ENCODE measurements at places on chromosomes 13 and 19.
A peak's percentile ranks its signal among the peaks of the same experiment; 100 is the strongest.

- no peak for DNase-seq
These were observed 4.7 kb downstream of the ERF start for GRCh38 chr19:42250183-42250665.

- peak; percentile 42 for DNase-seq
These were observed 302.0 kb upstream of the MIR17HG start for GRCh38 chr13:91045351-91046034.

DNA sequence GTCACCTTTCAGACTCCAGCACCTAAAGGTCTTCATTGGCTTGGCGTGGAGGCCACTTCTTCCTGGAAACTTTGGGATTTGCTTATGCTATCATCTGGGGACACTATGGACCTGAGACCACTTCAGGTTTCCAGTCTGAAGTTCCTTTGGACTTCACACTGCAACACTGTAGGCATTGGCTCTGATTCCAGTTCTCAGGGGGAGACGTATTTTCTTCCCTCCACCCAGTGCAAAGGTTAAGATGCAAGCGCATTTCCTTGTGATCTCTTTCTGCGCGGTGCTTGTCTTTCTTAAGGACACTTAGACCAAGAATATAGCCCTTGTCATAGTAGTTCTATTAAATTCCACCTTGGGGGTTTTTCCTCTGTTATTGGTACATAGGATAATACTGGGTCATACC is 299.8 kb downstream of the TSHZ3 start:
- DNase-seq, result no peak

DNA sequence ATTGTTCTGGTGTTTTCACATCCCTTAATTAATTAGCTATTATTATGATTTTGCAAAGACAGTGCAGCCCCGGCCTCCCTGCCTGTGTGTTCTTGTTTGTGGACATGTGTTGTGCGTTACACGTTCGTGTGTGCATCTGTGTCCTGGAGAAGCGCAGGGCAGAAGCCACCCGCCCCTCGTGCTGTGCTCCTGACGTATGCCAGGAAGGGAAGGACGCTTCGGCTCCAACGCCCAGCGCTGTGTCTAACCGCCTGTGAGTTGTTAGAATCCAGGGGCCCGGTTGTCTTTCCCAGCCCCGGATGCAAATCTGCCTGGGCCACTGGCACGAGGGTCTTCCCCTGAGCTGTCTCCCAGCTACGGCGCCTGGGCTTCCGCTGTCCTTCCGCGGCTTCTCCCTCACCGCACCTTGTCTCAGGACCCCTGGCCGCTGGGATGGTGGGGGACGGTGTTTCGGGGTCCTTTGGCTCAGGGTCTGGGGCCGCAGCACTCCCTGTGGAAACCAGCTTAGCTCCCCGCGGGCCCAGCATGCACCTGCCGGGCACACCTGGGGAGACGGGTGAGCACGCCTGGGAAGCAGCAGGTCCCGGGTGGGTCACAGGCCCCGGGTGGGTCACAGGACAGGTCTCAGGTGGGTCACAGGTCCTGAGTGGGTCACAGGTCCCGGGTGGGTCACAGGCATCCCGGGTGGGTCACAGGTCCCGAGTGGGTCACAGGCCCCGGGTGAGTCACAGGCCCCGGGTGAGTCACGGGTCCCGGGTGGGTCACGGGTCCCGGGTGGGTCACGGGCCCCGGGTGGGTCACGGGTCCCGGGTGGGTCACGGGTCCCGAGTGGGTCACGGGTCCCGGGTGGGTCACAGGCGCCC is 51.5 kb downstream of the GAS6 start:
- DNase-seq, result no peak

- DNase-seq, result no peak
These were observed 85.7 kb downstream of the SHISA2 start for GRCh38 chr13:25966086-25966485.

- DNase-seq, result no peak
These were observed 148.9 kb upstream of the TMTC4 start for GRCh38 chr13:100823448-100823847.

GRCh38 chr13:21175656-21176214 is 617 bp downstream of the SKA3 start:
- no peak for DNase-seq

GRCh38 chr19:7149956-7150705 is 80.6 kb downstream of the ZNF557 start:
- DNase-seq, result no peak
